Stimulated activated memory B cell treated with anti-CD40 and anti-IgM and Interleukin-4, amounts not matched to agents 10 μg/mL and 1 μg/mL and 100 μg/mL, for 72 hours (primary cell): ENCODE measurements at places on chromosomes 2 and 18.

DNA sequence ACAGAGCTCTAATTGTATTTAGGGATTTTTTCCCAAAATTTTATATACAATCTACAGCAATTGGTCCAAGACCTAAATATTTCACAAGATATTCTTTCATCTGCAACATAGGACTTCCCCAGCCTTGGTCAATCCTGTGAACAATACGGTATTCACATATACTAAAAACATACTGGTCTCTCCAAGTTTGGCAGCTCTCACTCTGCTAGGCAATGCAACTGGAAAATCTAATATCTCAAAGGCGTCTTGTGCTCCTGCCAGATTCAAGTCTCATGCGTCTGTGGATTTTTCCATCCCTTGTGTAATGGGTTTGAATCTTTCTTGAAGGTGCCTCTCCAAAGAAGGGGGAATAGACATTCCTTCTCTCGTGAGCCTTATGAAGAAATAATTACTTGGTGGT is 27.4 kb upstream of the MBOAT2 start:
- ATAC-seq: no peak

DNA sequence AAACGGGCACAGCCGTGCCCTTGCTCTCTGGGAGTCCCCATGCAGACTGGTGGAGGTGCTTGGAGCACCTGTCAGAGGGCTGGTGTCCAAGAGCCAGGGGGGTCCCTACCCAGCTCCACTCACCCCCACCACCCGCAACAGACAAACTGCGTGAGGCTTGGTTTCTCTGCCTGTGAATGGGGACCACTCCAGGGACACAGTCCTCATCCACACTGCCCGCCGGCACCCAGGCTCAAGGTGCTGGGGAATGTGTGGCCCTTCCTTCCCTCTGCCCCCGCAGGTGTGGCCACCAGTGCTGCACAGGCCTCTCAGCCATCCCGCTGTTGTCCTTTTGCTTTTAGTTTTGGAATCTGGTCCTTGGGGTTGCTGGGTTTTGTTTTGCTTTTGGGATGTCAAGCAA is 136.5 kb upstream of the ZNF236 start:
- ATAC-seq: no peak

GRCh38 chr2:41605311-41605710 is 442.5 kb upstream of the PKDCC start:
- ATAC-seq: no peak

- ATAC-seq: no peak
These were observed 30.9 kb upstream of the GIGYF2 start for GRCh38 chr2:232666051-232666805.
